ENCODE measurements at places on chromosomes 6 and 20. TPM values are rescaled to one million over a fixed set of nuclear protein-coding genes. Genes with fewer than 3 reads are reported as not detected.

The EFCAB8 gene
- total RNA-seq, result not detected

The ANKRD6 gene
- total RNA-seq, result 22.6 TPM

The BPIFA1 gene
- total RNA-seq, result not detected

The RAET1L gene
- not detected for total RNA-seq

The PPP1R16B gene
- total RNA-seq, result 7.1 TPM

Measured in metanephros (tissue), 2 donors.